GM23338 (cell line): ENCODE measurements at places on chromosomes 2 and 18.

DNA sequence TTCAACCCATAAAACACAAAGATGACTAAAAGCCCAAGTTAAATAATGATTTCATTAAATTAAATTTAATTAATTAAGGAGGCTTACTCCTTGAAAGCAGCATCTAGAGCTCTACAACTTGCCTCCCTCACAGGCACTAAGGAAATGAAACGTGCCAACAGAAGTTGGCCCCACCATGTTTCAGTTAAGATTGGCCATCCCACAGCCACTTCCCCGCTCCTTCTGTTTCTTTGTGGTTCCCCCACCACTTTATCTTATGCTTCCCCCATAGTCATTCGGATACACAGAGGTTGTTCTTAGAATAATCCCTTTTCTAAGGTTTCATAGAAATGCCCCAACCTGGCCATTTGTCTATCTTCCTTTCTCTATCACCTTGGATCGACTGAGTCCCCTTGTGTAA lies 101.6 kb upstream of the RIOK3 start:
- DNase-seq: no peak

- no peak for DNase-seq
Observed at GRCh38 chr2:109162999-109163398, 34.0 kb downstream of the SH3RF3 start.

- DNase-seq: no peak
Observed at GRCh38 chr2:175154661-175155082, 13.3 kb downstream of the ATF2 start.

DNA sequence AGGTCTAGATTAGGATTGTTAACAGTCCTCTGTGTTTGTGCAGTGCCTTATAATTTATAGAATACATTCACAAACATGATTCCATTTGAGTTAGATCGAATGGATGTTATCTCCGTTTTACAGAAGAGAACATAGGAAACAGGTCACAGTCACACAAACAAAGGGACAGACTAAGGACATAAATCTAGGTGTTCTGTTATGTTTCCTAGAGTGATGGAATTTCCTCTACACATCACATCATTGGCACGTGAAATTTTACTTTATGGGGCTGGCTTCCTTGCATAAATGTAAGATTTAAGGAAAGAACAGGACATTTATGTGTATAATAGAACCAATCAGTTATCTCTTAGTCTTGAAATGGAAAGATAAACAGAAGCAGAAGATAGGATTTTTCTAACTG lies 6.4 kb downstream of the TRIM54 start:
- no peak for DNase-seq
